ENCODE measurements at places on chromosomes 16 and 17. TPM values are rescaled to one million over a fixed set of nuclear protein-coding genes. Genes with fewer than 3 reads are reported as not detected.

The CCDC40 gene
- total RNA-seq: 0.73 TPM

The MGAT5B gene
- 0.53 TPM for total RNA-seq

The TNFRSF17 gene
- not detected for total RNA-seq

The DPEP2 gene
- not detected for total RNA-seq

The HAGHL gene
- 17.6 TPM for total RNA-seq

The IST1 gene
- total RNA-seq: 136 TPM

The TP53TG3 gene
- total RNA-seq: not detected

The COPRS gene
- 62.1 TPM for total RNA-seq

The ZSCAN10 gene
- total RNA-seq: not detected

The DYNC1LI2 gene
- total RNA-seq: 131 TPM

The PITPNC1 gene
- 7.3 TPM for total RNA-seq

The MC1R gene
- 2.7 TPM for total RNA-seq

The TBC1D3E gene
- total RNA-seq: not detected

The KRTAP4-8 gene
- not detected for total RNA-seq

The CCL8 gene
- not detected for total RNA-seq

The CA5A gene
- not detected for total RNA-seq

The RMI2 gene
- total RNA-seq: 16.9 TPM

The CENPV gene
- 51.0 TPM for total RNA-seq
